ENCODE measurements at places on chromosomes 5 and 9.

GRCh38 chr5:38453506-38453905 is 102.9 kb downstream of the LIFR start:
- DNase-seq = peak; percentile 48

DNA sequence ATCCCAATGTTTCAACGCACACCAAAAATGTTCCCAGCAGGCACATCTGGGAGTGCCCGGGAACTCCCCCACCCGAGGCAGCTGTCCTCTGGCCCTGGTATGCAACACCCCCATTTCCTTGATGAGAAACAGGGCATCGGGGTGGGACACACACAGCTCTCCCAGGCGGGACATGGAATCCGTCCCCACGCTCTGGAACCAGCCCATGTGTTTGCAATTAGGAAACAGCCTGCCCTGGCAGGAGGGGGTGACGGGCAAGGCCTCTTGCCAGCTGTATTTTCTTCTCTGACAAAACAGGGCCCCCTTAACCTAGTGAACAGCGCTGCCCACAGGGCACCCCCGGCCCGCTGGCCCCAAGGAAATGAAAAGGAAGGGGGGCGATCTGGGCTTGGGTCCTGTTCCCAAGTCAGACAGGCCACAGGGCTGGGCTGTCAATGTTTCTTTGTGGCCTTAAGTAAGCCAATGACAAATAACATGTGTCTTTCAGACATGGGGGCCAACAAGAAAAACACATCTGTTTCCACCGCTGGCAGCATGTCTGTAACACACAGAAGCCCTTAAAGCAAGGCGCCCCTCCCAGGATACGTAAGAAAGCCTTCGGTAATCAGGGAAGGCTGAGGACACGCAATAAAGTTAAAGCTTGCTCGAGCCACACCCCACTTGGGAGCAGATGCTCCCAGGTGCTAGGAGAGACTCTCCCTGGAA is 125.3 kb downstream of the ROR2 start:
- DNase-seq = no peak

- DNase-seq = no peak
Measured at GRCh38 chr5:75457691-75458090, 53.7 kb downstream of the CERT1 start.

DNA sequence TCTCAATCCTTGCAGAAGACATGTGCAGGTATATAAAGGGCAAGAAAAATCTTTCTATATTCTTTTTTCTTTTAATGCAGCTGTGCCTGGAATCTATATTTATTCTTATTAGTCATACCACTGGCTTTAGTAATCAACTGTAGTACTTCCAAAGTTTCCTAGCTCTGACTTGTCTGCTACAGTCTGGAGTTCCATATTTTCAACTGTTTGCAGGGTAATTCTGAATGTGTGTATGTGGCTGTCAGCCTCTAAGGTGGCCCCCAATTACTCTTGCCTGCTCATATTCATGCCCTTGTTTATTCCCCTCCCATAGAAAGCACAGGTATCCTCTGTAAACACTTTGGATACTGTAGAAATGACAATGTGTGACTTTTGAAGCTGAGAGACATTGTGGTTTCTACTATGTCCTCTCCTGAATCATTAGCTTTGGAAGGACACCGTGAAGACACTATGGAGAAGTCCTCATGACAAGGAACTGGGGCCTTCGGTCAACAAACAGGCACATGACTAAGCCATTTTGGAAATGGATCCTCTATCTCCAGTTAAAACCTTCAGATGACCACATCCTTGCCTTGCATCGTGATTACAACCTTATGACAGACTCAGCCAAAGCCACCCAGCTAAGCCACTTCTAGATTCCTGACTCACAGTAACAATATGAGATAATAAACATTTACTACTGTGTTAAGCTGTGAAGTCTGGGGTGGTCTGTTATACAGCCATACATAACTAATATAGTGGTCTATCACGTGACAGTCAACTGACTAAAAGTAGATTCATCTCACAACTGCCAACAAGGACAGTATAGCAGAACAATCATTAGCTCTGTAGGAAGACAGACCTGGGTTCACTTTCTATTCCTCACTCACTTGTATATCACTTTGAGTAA is 49.5 kb upstream of the SUSD1 start:
- no peak for DNase-seq

DNA sequence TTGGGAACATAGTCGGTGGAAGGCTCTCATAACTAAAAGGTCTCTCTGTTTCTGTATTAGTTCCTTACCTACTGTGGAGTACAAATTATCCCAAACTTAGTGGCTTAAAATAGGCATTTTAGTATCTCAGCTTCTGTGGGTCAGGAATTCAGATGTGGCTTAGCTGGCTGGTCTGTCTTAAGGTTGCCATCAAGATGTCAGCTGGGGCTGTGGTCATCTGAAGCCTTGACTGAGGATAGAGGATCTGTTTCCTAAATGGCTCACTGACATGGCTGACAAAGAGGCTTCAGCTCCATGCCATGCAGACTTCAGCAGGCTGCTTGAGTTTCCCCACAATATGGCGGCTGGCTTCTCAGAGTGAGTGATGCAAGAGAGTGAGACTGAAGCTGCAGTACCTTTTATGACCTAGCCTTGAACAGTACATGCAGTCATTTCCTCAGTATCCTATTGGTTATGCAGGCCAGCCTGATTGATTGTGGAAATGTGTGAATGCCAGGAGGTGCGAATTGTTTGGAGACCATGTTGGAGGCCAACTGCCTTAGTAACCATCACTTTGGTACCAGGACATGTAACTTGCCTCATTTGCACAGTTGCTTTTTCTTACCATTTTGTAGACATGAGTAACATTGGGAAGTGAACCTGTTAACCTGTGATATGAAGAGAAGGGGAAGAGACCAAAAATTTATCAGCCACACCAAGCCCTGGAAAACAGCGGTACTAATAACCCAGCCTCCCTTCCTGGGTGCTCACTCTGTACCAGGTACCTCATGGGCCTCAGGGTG is 152.8 kb upstream of the IER5L start:
- peak; percentile 50 for DNase-seq

DNA sequence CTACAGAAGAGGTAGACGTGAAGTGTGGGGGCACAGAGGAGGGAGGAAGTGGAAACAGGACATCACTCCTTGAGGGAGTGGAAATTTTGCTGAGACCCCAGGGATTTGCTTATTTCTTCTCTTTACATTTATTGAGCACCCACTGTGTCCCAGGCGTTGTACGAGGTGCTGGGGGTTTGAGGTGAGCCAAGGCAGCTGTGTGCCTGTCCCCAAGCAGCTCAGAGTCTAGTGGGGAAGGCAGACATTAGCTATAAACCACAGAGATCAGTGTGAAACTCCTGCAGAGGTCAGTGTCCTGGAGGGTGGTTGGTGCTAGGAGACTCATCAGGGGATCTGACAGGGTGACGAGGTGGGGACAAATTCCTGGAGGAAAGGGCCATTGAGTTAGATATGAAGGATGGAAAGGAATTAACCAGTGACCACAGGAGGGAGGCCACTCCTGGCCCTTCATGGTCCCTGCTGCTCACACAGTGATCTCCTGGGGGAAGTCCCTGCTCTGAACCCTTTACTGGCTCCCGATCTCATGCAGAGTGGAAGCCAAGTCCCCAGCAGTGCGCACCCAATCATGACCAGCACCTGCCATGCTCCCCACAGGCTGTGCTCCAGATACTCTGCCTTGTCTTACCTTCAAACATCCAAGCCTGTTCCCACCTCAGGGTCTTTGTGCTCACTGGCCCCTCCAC is 3.4 kb upstream of the CXCL14 start:
- no peak for DNase-seq

DNA sequence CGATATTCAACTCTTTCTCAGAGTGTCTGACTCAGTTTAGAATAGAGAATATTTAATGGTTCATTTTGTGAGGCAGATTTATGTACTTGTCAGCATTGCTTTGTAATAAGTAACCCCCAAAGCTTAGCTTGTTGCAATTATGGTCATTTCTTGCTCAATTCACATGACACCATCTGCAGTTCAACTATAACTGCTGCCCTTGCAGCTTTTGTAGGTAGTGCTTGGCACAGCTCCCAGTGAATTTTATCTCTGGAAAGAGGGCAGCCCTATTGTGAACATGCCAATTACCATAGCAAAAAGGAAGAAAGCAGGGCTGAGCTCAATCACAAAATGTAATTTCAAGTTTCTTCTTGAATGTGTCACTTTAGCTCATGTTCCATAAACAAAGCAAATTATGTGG is 1587.7 kb upstream of the ACO1 start:
- DNase-seq = no peak

DNA sequence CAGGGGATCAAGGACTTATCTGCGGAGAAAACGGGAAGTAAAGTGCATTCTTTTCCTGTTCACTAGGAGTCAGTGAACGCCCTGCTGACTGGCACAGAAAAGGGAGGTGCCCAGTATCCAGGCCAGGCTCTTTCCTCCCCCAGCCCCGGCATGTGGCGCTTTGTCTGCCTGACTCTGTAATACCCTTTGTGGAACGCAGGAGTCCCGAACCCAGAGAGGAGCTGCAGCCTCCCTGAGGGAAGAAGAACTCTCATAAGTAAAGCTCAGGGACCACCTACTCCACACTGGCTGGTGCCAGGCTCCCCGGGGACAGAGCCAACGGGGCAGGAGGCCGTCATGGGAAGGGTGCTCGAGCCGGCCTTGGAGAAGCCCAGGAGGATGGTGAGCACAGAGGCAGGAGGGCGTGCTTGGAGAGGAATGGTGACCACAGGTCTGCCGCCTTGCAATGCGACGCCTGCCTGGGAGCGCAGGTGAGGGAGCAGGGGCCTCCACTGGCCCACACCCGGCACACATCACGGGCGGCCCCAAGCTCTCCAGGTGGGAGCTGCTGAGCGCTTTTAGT is 31.5 kb downstream of the VAV2 start:
- DNase-seq = no peak

GRCh38 chr5:96582343-96582742 is 79.8 kb upstream of the CAST start:
- DNase-seq = no peak

- DNase-seq = no peak
Measured at GRCh38 chr5:102483736-102484135, 15.1 kb downstream of the SLCO6A1 start.

- DNase-seq = no peak
Measured at GRCh38 chr9:131484051-131484445, 18.7 kb upstream of the POMT1 start.

GRCh38 chr5:30957591-30957990 is 235.9 kb upstream of the CDH6 start:
- no peak for DNase-seq

DNA sequence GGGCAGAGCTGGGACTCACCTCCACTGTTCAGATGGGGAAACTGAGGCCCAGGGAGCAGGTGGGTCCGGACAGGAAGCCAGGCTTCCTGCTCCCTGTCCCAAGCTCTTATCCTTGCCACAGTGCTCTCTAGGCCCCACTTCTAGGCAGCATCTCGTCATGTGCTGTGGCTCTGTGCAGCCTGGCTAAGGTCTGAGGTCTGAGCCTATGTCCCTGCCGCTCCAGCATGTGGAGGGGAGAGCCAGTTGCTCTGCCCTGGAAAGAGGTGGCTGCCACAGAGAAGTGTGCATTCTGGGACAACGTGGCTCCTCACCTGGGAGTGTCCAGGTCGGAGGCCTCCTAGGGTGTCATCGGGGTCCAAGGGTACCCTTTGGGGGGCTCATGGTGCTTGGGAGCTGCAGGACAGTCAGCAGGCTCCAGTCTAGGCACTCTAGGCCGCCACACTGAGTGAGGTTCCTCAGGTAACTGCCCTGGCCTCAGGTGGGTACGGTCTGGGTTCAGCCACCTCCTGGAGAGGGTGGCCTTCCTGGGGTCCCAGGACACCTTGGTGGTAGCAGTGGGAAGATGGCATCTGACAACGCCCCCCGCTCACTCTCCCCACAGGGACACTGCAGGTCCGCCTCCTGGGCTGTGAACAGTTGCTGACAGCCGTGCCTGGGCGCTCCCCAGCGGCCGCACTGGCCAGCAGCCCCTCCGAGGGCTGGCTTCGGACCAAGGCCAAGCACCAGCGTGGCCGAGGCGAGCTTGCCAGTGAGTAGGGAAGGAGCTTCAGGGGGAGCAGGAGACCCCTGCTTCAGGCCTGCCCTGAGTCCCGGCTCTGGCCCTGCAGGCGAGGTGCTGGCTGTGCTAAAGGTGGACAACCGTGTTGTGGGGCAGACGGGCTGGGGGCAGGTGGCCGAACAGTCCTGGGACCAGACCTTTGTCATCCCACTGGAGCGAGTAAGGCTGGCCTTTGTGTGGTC is 10.4 kb downstream of the PKN3 start:
- DNase-seq = no peak

DNA sequence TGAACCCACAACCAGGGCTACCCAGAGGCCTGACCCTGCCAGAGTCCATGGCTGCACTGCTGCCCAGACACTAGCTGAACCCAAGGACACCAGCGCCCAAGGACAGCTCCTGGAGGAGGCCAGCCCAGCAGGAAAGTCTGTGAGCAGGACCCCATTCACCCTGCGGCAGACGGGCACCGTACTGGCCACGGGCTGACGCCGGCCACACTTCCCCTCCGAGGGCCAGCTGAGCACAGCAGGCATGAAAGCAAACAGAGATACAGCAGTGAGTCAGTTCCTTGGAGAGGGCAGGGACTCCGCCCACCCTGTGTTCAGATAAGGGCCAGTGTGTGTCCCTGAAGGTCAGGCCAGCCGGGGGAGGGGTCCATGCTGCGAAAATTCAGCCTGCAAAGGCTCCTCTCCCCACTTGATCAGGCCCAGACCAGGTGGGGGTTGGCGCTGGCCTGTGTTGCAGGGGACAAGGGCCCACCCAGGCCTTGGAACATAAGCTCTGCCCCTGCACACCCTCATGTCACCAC is 3.2 kb downstream of the RNF208 start:
- no peak for DNase-seq

GRCh38 chr5:1315709-1316587 is 21.1 kb upstream of the TERT start:
- DNase-seq = peak; percentile 81

GRCh38 chr5:133050521-133050920 is 1.3 kb upstream of the HSPA4 start:
- DNase-seq = no peak

- DNase-seq = no peak
Measured at GRCh38 chr5:147930769-147931168, 24.4 kb upstream of the C5orf46 start.

DNA sequence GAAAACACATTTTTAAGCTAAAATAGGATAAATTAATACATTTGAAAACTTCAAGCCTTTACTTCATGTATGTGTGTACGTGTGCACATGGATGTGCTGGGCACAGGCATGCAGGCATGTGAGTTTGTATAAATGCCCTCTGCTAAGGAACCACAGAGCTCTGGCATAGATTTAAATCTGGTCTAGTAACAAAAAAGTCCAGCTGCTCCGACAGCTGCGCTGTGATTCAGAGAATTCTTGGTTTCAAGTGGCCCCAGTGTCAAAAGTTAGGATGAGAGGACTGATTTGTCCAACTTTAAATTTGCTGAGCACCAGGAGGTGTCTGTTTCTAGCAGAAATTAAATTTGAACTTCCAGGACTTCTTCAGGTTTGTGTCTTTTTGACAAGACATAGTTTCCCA is 203.7 kb upstream of the TUT7 start:
- no peak for DNase-seq

GRCh38 chr5:53008751-53009150 is 19.6 kb downstream of the ITGA2 start:
- DNase-seq = peak; percentile 79

GRCh38 chr5:7066471-7067235 is 329.3 kb upstream of the ADCY2 start:
- DNase-seq = no peak
